T-helper 22 cell (primary cell): ENCODE measurements at places on chromosomes 13 and 19.

DNA sequence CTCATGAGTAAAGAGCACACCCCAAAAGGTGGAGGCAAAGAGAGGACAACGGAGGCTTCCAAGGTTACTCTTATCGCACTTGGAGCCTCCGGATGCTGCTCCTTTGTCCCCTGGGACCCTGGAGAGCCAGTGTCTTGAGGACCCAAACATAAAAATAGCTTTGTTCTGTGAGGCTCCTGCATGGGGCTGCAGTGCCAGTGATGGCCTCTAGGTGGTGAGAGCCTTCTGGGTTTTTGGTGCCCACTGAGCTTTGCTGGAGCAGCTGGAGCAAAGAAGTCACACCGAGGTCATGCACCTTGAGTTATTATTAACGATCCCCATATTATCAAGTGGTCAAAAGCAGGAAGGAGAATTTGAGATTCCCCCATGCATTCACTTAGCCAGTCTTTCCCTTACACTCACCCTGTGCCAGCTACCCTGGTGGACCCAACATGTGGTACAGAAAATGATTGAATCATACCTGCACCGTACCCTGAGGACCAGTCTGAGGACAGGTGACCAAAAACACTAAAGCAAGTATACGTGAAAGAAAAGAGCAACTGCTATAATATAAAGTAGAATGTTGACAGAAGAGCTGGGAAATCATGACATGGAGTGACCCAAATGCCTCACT is 41.5 kb downstream of the ZNF682 start:
- no peak for DNase-seq

- no peak for DNase-seq
Observed at GRCh38 chr13:36788276-36788675, 30.7 kb upstream of the RFXAP start.

GRCh38 chr19:7914598-7915045 is at the start of gene TGFBR3L:
TGFBR3L (plus strand) TSS chr19:7914830.
- no peak for DNase-seq

DNA sequence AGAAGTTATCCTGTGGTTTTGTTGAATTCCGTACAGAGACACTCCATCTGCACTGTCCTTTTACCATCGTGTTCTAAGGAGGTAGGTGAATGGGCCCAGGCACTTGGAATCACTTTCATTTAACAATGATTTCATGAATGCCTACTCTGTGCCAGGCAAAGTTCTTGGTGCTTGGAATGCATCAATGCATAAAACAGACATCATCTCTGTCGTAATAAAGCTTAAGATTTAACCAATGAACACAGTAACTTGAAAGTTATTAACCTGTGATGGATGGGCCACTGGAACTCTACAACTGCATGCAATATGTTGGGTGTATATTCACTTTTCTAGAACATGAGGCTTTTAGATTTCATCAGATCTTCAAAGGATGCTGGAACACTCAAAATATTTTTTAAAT is 14.1 kb upstream of the STARD13 start:
- no peak for DNase-seq

- DNase-seq: no peak
Observed at GRCh38 chr19:5826531-5827341, 12.8 kb downstream of the FUT6 start.

- DNase-seq: no peak
Observed at GRCh38 chr19:5059213-5059574, 90.3 kb downstream of the KDM4B start.

- DNase-seq: no peak
Observed at GRCh38 chr13:90751026-90751425, 596.5 kb upstream of the MIR17HG start.

GRCh38 chr13:97627566-97627965 is 193.6 kb downstream of the RAP2A start:
- no peak for DNase-seq
